Naive thymus-derived CD4-positive, alpha-beta T cell (primary cell): ENCODE measurements at places on chromosomes 3 and 15. TPM values are rescaled to one million over a fixed set of nuclear protein-coding genes. Genes with fewer than 3 reads are reported as not detected.

The PTH1R gene
- total RNA-seq: not detected in 2 replicates

The MAN2A2 gene
- 158 and 166 TPM in 2 replicates for total RNA-seq

The NDUFAF3 gene
- 107 and 110 TPM in 2 replicates for total RNA-seq

GRCh38 chr3:11172096-11172690 is 17.9 kb downstream of the HRH1 start:
- H3K4me3 ChIP-seq: no peak overlapping the region
- no peak overlapping the region for H3K27ac ChIP-seq
- no peaks in the 10 kb centered on the region for H3K4me1 ChIP-seq
- DNase-seq: no peak
- H3K36me3 ChIP-seq: no peaks in the 10 kb centered on the region
- no peaks in the 10 kb centered on the region for H3K27me3 ChIP-seq

DNA sequence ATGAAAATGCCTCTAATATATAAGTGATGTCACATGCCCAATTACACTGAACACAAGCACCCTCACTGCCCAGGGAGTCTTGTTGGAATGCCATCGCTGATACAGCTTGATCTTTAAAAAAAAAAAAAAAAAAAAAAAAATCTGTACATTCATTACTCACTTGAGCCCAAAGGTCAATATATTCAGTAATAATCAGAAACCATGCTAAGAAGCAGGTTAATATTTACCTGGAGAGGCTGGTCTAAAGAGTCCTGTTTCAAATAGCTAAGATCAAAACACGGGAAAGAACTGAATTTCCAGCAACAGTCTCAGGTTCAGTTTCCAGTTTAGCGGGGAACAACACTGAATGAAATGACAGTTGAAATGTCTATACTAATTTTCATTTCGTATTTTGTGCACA is 109.9 kb downstream of the UACA start:
- H3K27ac ChIP-seq: no peak overlapping the region
- no peaks in the 10 kb centered on the region for H3K4me1 ChIP-seq
- H3K27me3 ChIP-seq: no peaks in the 10 kb centered on the region
- no peak overlapping the region for H3K4me3 ChIP-seq
- no peak for DNase-seq

GRCh38 chr15:70358871-70359647 is 261.3 kb upstream of the TLE3 start:
- no peaks in the 10 kb centered on the region for H3K27me3 ChIP-seq
- no peak overlapping the region for H3K27ac ChIP-seq
- H3K4me1 ChIP-seq: no peaks in the 10 kb centered on the region
- H3K4me3 ChIP-seq: no peak overlapping the region
- DNase-seq: no peak

The CHRNA3 gene
- not detected for total RNA-seq

- DNase-seq: no peak
- H3K4me3 ChIP-seq: no peak overlapping the region
- H3K36me3 ChIP-seq: no peaks in the 10 kb centered on the region
- no peak overlapping the region for H3K27ac ChIP-seq
- H3K27me3 ChIP-seq: no peaks in the 10 kb centered on the region
Measured at GRCh38 chr3:42819351-42819965, 10.2 kb downstream of the ACKR2 start.

The ARL14 gene
- not detected for total RNA-seq

GRCh38 chr15:48395521-48396011 is 64.3 kb downstream of the DUT start:
- no peak overlapping the region for H3K27ac ChIP-seq
- no peak overlapping the region for H3K4me3 ChIP-seq
- H3K27me3 ChIP-seq: no peaks in the 10 kb centered on the region
- no peaks in the 10 kb centered on the region for H3K4me1 ChIP-seq

DNA sequence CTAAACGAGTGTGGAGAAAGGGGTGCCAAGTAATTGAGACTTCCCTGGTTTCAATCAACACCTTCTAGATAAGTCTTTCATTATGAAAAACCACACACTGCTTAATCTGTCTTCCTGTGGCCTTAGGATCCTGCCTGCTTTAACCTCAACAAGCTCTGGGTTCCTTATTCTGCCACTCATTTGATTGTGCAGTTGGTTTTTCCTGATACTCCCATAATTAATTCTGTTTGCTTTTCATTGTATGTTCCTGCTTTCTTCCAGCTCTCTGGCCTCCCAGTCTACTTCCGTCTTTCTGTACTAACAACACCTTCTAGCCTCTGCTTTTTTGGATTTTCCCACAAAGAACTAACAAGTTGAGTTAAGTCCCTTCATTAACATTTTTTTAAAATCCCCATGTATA is 20.2 kb upstream of the GCNT3 start:
- H3K4me1 ChIP-seq: no peaks in the 10 kb centered on the region
- H3K36me3 ChIP-seq: no peaks in the 10 kb centered on the region
- H3K27ac ChIP-seq: no peak overlapping the region

DNA sequence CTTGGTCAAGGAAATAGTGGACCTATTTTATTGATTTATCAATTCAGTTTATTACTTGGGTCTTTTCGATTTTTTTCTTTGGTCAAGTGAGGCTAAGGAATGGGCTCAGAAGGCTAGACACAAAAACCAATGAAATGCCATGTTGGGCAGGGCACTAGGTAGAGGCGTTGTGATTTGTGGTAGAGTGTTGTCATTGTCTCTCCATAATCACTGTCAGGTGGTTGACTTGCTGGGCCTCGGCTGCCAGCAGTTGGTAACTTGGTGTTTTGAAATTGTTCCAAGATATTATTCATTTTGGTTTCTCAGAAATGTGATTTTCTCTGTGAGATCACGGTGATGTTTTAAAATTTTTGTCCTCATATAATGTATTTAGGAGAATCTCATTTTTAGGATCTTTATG is 173.6 kb downstream of the KLHL25 start:
- H3K27me3 ChIP-seq: no peaks in the 10 kb centered on the region
- DNase-seq: no peak
- H3K27ac ChIP-seq: no peak overlapping the region
- no peak overlapping the region for H3K4me3 ChIP-seq
- H3K36me3 ChIP-seq: no peaks in the 10 kb centered on the region
- peaks cover 59% of the 10 kb centered on the region for H3K4me1 ChIP-seq

The GOLGA8S gene
- total RNA-seq: 0.61 TPM

The COL6A5 gene
- total RNA-seq: not detected

DNA sequence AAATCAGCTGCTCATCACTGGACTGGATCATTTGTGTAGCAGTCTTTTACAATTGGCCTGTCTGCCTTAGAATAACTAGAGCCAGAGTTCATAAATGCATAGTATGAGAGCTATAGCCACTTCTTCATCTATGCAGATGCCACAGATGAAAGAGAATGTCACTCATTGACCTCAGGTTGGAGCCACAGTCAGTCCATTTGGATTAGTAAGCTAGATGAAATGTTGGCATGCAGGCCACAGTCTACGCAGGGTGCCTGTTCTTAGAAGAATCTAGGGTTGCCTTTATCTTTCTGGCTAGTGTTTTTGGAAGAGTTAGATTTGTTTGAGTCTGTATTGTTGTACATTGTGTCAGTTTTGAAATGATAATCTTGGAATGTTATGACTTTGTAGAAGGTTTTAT is 25.4 kb upstream of the EDEM1 start:
- H3K27me3 ChIP-seq: no peaks in the 10 kb centered on the region
- H3K27ac ChIP-seq: no peak overlapping the region
- H3K4me1 ChIP-seq: peaks cover 3% of the 10 kb centered on the region
- no peak for DNase-seq
- no peak overlapping the region for H3K4me3 ChIP-seq
- no peaks in the 10 kb centered on the region for H3K36me3 ChIP-seq

GRCh38 chr3:179081885-179082284 is 10.3 kb upstream of the ZMAT3 start:
- H3K36me3 ChIP-seq: no peaks in the 10 kb centered on the region
- H3K4me3 ChIP-seq: no peak overlapping the region
- no peak overlapping the region for H3K27ac ChIP-seq
- no peaks in the 10 kb centered on the region for H3K4me1 ChIP-seq
- no peaks in the 10 kb centered on the region for H3K27me3 ChIP-seq
- DNase-seq: no peak

The ADAMTS9 gene
- not detected for total RNA-seq

The SCN5A gene
- total RNA-seq: not detected

GRCh38 chr3:70358978-70359580 is 46.6 kb upstream of the MDFIC2 start:
- H3K27me3 ChIP-seq: no peaks in the 10 kb centered on the region
- no peak for DNase-seq
- no peak overlapping the region for H3K4me3 ChIP-seq

- no peak for DNase-seq
- H3K4me3 ChIP-seq: no peak overlapping the region
- H3K4me1 ChIP-seq: peaks cover 26% of the 10 kb centered on the region
- H3K27me3 ChIP-seq: no peaks in the 10 kb centered on the region
Measured at GRCh38 chr3:194395212-194395611, 3.9 kb downstream of the GP5 start.

The PLA2G4D gene
- not detected for total RNA-seq

DNA sequence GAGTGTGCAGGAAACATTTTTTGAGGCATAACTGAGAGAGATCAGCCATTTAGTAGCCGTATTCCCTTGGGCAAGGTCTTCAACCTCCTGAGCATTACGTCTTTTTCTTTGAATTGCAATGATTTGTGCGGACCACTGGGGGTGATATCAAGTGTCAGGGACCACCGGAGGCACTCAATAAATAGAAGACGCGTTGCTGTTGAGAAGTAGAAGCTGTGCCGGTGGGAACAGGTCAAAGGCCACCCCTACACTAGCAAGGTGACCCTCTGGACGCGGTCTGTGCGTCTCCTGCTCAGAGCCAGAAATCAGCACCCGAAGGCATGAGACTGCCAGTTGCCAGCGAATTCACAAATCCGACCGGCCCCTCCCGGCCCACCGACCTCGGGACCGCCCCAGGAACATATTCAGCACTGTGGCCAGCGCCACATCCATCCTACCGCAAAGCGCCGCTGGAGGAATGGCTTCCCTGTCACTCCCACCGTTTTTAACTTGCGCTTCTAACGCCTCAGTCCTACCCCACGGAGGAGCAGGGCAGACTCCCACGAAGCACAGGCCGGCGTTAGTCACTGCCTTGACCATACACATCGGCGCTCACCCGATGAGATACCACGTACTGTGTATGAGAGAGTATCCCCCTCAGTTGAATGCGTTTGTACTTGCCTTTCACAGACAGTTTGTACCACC is 1.4 kb upstream of the GHSR start:
- no peak overlapping the region for H3K4me3 ChIP-seq
- H3K27me3 ChIP-seq: no peaks in the 10 kb centered on the region
- H3K27ac ChIP-seq: no peak overlapping the region
- peak; percentile 30 for DNase-seq
- H3K4me1 ChIP-seq: peaks cover 20% of the 10 kb centered on the region
- H3K36me3 ChIP-seq: no peaks in the 10 kb centered on the region

GRCh38 chr3:152609891-152610290 is 225.0 kb upstream of the P2RY1 start:
- H3K4me3 ChIP-seq: no peak overlapping the region
- DNase-seq: no peak
- H3K27ac ChIP-seq: no peak overlapping the region
- no peaks in the 10 kb centered on the region for H3K27me3 ChIP-seq

DNA sequence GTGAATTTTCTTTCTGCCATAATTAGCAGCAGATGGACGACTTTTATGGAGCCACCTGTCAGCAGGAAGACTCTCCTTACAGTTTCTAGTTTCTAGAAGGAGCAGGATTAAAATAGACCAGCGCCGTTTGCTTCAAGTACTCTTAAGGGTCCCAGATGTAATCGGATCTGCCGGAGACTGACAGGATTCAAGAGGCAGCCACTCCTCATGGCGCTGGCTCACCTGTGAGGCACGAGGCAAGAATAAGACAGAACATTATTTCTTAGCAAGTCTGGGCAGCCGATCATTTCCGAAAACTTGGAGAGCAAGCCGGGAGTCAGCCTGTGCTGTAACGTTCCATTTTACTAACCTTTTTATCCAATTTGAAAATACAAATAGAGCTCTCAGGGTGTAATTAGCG is 410.4 kb upstream of the RORA start:
- no peaks in the 10 kb centered on the region for H3K36me3 ChIP-seq
- no peak overlapping the region for H3K4me3 ChIP-seq
- H3K27ac ChIP-seq: no peak overlapping the region
- H3K27me3 ChIP-seq: no peaks in the 10 kb centered on the region
- no peaks in the 10 kb centered on the region for H3K4me1 ChIP-seq

GRCh38 chr3:30516238-30516637 is 90.2 kb upstream of the TGFBR2 start:
- H3K27me3 ChIP-seq: no peaks in the 10 kb centered on the region
- no peaks in the 10 kb centered on the region for H3K36me3 ChIP-seq
- no peak overlapping the region for H3K27ac ChIP-seq
- no peak overlapping the region for H3K4me3 ChIP-seq

GRCh38 chr15:78272316-78272715 is 8.0 kb downstream of the DNAJA4 start:
- no peaks in the 10 kb centered on the region for H3K36me3 ChIP-seq
- H3K27me3 ChIP-seq: no peaks in the 10 kb centered on the region
- no peak for DNase-seq

The P3H2 gene
- 0.48 TPM for total RNA-seq

GRCh38 chr3:111859061-111859973 is at the start of gene PHLDB2:
PHLDB2 (plus strand) TSS chr3:111859265; CDS start chr3:111884078, 24,813 bp downstream.
- peak; percentile 20 for DNase-seq
- peaks cover 5% of the 10 kb centered on the region for H3K4me1 ChIP-seq
- H3K27ac ChIP-seq: no peak within 1 kb of the TSS
- peak within 1 kb of the TSS; percentile 60 for H3K4me3 ChIP-seq

- no peak overlapping the region for H3K27ac ChIP-seq
- peaks cover under 1% of the 10 kb centered on the region for H3K4me1 ChIP-seq
- H3K27me3 ChIP-seq: no peaks in the 10 kb centered on the region
Measured at GRCh38 chr3:9884555-9885165, 4.6 kb upstream of the CIDEC start.

The MESP2 gene
- not detected for total RNA-seq

DNA sequence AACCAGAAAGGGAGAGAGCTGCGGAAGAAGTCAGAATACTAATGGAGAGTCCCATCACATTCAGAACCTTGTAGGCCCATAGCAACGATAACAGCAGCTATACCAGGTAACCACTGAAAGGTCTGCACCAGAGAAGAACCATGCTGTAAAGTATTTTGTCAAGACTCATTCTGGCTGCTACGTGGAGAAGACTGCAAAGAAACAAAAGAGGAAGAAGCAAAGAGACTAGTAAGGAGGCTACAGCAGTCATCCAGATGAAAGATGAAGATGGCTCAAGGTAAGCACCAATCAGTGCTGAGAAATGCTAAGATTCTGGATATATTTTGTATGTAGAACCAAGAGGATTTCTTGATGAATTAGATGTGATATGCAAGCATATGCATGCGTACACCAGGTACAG is 39.6 kb downstream of the ACAP2 start:
- H3K4me1 ChIP-seq: peaks cover 13% of the 10 kb centered on the region
- H3K27ac ChIP-seq: no peak overlapping the region
- no peaks in the 10 kb centered on the region for H3K27me3 ChIP-seq
- H3K4me3 ChIP-seq: no peak overlapping the region

- no peak overlapping the region for H3K27ac ChIP-seq
- H3K4me1 ChIP-seq: no peaks in the 10 kb centered on the region
- no peaks in the 10 kb centered on the region for H3K36me3 ChIP-seq
- DNase-seq: no peak
- no peaks in the 10 kb centered on the region for H3K27me3 ChIP-seq
- H3K4me3 ChIP-seq: no peak overlapping the region
Measured at GRCh38 chr3:26198609-26199008, 408.7 kb downstream of the OXSM start.

- no peak overlapping the region for H3K4me3 ChIP-seq
- H3K4me1 ChIP-seq: no peaks in the 10 kb centered on the region
- H3K27ac ChIP-seq: no peak overlapping the region
- H3K36me3 ChIP-seq: no peaks in the 10 kb centered on the region
- no peak for DNase-seq
- no peaks in the 10 kb centered on the region for H3K27me3 ChIP-seq
Measured at GRCh38 chr3:57935539-57935938, 72.7 kb upstream of the FLNB start.

GRCh38 chr15:65805019-65805745 is 13.1 kb upstream of the DENND4A start:
- DNase-seq: no peak
- H3K27ac ChIP-seq: no peak overlapping the region
- H3K4me3 ChIP-seq: peak overlapping the region; percentile 2
- no peaks in the 10 kb centered on the region for H3K36me3 ChIP-seq
